ENCODE measurements at places on chromosomes 1 and 21.

- DNase-seq, result no peak
Measured at GRCh38 chr1:165895451-165895871, 68.0 kb downstream of the UCK2 start.

GRCh38 chr1:183753464-183753891, 51.4 kb upstream of the RGL1 start:
- no peak for DNase-seq

DNA sequence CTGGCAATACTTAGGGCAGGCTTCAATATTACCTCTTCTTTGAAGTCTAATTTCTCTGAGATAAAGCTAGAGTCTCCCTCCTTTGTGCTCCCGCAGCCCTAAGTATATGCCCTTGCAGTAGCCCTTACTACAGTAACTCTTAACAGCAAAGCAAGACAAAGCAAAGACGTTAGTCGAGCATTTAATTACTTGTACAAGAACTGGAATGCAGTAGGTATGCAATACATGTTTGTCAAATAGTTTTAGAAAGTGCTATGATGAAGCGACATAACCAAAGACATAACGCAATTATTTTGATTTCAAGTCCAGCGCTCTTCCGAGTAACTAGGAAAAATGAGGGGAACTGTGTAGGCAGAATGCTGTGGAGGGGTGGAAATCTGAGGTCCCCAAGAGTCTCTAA, 1.6 kb downstream of the P3H1 start:
- no peak for DNase-seq

GRCh38 chr1:192589813-192590212, 14.2 kb downstream of the RGS1 start:
- DNase-seq, result no peak

DNA sequence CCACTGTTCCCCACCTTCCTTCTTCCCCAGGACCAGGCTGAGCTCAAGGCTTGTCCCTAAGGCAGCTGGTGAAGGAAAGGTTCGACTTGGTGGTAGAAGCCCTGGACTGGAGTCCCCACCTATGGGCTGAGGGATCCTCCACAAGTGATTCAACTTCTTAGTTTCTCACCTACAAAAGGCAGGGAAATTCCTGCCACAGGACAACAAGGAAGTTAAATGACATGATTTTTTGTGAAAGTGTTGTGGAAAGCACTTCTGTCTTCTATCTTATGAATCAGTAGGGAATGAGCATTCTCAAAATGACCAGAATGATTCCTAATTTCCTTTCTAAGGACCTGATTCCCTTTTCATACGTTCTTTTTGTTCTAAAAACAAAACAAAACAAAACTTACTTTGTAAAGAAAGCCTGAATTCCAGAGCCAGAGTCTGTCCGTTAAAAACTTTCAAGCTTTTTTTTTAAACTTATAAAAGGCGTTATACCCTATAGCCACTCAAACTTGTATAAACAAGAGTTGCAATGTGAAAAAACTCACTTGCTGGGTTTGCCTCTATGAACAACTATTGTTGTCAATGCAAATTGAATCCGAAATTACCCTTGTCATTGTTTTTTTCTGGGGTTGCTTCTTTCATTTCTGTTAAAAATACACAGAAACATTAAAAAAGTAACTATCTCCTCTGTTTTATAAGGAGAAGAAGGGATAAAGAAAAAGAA, 12.2 kb downstream of the KCNJ15 start:
- DNase-seq, result no peak

- no peak for DNase-seq
Measured at GRCh38 chr1:21265644-21266043, 24.6 kb downstream of the ECE1 start.

DNA sequence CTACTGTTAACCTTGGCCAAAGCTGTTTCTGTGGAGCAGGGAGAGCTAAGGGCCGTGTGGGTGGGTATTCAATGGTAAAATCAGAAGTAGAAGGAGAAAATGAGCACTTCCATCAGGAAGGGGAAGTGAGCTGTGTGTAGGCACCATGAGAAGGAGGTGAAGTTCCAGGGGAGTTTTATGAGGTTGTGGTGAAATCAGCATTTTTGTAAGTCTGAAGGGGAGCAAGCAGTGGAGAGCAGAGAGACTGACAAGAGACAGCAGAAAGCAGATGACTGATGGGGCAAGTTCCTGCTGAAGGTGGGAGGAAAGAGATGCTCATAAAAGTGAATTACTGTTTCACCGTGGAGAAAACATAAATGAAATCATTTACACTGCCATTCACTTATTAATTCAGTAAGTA, 2.7 kb upstream of the GPR88 start:
- DNase-seq, result no peak

- no peak for DNase-seq
Measured at GRCh38 chr1:37167479-37167878, 133.2 kb upstream of the GRIK3 start.

GRCh38 chr1:159065106-159065505, 11.5 kb downstream of the AIM2 start:
- DNase-seq, result no peak

DNA sequence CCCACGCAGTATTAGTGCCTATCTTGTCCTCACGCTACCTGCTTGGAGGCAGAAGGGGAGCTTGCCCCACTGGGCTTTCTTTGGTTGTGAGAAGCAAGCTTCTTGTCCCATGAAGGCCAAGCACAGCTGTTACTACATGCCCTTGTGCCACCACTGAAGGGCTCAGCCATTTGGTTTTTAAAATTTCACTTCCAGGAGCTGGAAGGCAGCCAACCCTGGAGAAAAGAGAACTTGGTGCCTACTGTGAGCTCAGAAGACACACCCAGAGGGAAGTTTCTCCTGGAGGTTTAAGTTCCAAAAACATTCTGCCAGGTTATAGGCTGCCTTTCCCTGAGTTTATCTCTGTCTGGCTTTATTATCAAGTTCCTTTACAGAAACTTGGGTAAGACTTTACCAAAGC, 187.4 kb downstream of the SLC35F3 start:
- no peak for DNase-seq

DNA sequence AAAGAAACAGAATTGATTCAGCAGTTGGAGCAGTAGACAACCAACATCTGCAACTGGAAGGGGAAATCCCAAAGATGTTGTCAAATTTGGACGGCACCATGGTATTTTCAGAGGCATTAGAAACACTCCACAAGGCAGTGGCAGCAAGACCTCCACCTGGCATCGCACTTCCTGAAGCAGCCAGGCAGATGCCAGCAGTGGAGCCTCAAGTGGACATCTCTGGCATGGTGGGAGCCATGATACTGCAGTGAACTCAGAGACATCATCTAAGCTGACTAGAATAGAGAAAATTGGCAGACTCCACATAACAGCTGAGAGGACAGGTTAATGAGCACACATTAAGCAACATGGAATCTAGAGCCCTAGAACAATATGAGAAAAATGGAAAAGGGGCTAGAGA, 33.9 kb upstream of the RGS8 start:
- DNase-seq, result no peak

GRCh38 chr1:38326135-38326534, 279.5 kb upstream of the POU3F1 start:
- no peak for DNase-seq

- DNase-seq, result no peak
Measured at GRCh38 chr1:176557543-176558258, 94.7 kb downstream of the PAPPA2 start.

DNA sequence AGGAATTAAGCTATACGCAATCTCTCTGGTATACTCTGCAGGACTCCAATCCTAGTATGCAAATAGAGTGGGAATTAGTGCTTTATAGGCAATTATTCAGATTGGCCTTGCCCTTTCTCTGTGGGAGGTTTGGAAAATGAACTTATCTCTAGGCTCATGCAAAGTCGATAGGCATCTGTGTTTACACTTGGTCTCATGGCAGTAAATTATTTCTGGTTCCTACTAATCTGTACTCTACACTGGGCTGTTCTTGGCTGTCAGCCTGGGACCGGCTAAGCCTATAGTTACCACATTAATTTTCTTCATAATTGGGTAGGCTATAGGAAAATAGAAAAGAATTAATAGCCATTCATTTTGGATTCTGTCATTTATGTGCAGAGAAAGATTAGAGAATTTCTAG, 544.6 kb downstream of the AMY1C start:
- DNase-seq, result no peak

DNA sequence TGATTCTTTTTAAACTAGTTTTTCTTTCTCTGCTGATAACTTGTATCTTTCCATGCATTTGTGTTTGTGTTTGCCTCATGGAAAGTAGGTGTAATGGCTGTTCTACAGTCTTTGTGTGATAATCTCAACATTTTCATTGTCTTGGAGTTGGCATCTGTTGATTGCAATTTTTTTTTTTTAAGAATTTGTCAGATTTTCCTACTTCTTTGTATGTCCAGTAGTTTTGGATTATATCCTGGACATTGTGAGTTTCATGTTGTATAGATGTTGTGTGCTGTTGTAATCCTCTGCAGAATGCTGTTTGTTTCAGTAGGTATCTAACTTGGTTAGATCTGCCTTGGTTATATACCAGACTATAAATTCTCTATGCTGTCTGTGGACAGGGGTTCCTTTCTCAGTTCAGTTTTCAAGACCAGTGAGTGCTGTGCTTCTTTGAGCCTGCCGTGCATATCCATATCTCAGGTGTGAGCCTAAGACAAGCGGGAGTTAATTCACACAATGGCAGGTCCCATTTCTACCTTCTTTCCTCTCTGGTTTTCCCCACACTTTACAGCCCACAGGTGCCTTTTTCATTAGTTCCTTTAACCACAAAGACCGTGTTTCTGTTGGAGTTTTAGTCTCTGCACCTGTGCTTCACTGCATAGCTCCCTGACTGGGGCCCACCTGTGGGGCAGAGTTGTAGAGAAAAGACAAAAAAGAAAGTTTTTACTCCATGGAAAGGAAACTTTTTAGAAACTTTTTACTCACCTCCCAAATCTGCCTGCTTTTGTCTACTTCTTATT, 69.9 kb downstream of the ITSN1 start:
- DNase-seq, result no peak

GRCh38 chr21:37449302-37449937, 82.8 kb downstream of the DYRK1A start:
- DNase-seq, result no peak

DNA sequence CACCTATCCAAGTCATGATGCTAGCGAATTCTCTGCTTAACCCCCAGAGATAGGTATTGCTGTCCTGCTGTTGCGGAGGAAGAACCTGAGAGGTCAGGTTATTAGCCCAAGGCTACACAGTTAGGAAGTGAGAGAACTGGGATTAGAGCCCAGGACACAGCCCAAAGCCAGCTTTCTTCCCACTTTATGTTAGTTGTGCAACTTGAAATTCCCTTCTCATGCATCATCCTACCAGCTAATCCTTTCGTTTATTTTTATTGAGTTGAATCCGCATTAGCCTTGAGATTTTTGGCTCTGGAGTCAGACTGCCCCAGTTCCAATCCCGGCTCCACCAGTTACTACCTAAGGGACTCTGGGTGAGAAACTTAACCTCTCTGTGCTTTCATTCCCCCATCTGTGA, 65.4 kb downstream of the PLEKHA6 start:
- DNase-seq, result no peak

GRCh38 chr1:167795810-167796740, 74.3 kb downstream of the MPZL1 start:
- no peak for DNase-seq
